Glutamatergic neuron (in vitro differentiated cells): ENCODE measurements at places on chromosomes 11 and 22. TPM values are rescaled to one million over a fixed set of nuclear protein-coding genes. Genes with fewer than 3 reads are reported as not detected.

DNA sequence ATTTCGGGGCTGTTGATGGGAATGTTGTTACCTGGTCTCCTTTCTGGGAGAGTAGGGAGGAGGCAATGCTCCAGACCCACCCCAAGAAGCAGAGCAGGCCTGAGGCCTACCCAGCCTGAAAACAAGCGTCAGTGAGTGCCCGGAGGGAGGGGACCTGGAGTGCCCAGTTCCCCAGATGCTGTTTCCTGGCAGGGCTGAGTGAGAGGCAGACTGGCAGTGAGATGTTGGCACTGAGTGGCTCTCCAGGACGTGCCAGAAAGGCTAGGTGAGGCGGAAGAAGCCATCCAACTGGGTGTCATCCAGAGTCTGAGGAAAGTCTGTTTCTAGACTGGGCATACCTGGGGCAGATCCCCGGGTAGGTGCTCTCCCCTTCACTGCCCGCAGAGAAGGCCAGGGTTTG, 1.3 kb downstream of the POU2F3 start:
- H3K27me3 ChIP-seq: peaks cover 29% of the 10 kb centered on the region
- H3K36me3 ChIP-seq: no peaks in the 10 kb centered on the region
- no peak overlapping the region for H3K27ac ChIP-seq
- H3K4me3 ChIP-seq: no peak overlapping the region
- no peaks in the 10 kb centered on the region for H3K4me1 ChIP-seq
- DNase-seq: no peak

GRCh38 chr22:29214232-29214631, 8.5 kb downstream of the EMID1 start:
- peaks cover 5% of the 10 kb centered on the region for H3K27me3 ChIP-seq
- no peaks in the 10 kb centered on the region for H3K36me3 ChIP-seq
- no peak overlapping the region for H3K4me3 ChIP-seq
- H3K27ac ChIP-seq: no peak overlapping the region
- DNase-seq: peak; percentile 6
- H3K4me1 ChIP-seq: no peaks in the 10 kb centered on the region

DNA sequence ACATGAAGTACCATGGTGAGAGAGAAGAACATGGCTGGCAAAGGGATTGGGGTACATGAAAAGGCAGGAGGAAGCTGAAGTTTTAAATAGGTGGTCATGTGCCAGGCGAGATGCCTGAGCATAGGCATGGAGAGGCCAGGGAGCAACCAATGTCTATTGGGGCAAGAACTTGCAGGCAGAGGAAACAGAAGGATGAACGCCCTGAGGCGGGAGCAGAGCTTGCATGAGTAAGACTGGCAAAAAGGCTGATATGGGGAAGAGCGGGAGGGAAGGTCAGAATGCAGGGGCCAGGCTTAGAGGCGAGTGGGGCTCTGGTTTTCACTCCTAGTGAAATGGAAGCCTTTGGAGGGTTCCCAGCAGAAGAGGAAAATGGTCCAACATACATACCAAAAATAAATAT, 52.5 kb upstream of the VSTM5 start:
- H3K27me3 ChIP-seq: peaks cover 1% of the 10 kb centered on the region
- no peak for DNase-seq
- H3K27ac ChIP-seq: no peak overlapping the region
- no peak overlapping the region for H3K4me3 ChIP-seq
- H3K4me1 ChIP-seq: no peaks in the 10 kb centered on the region

DNA sequence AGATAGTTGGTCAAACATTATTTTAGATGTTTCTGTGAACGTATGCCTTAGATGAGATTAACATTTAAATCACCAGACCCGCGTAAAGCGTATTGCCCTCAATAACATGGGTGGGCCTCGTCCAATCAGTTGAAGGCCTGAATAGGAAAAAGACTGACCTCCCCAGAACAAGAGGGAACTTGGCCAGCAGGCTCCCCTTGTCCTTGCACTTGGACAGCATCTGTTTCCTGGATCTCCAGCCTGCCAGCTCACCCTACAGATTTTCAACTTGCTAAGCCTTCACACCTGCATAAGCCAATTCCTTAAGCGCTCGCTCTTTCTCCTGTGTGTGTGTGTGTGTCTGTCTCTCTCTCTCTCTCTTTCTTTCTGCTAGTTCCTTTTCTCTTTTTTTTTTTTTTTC, 8.2 kb downstream of the TOM1 start:
- no peak overlapping the region for H3K4me3 ChIP-seq
- H3K36me3 ChIP-seq: no peaks in the 10 kb centered on the region
- no peak overlapping the region for H3K27ac ChIP-seq
- peaks cover 16% of the 10 kb centered on the region for H3K4me1 ChIP-seq
- DNase-seq: no peak
- H3K27me3 ChIP-seq: peaks cover 5% of the 10 kb centered on the region

DNA sequence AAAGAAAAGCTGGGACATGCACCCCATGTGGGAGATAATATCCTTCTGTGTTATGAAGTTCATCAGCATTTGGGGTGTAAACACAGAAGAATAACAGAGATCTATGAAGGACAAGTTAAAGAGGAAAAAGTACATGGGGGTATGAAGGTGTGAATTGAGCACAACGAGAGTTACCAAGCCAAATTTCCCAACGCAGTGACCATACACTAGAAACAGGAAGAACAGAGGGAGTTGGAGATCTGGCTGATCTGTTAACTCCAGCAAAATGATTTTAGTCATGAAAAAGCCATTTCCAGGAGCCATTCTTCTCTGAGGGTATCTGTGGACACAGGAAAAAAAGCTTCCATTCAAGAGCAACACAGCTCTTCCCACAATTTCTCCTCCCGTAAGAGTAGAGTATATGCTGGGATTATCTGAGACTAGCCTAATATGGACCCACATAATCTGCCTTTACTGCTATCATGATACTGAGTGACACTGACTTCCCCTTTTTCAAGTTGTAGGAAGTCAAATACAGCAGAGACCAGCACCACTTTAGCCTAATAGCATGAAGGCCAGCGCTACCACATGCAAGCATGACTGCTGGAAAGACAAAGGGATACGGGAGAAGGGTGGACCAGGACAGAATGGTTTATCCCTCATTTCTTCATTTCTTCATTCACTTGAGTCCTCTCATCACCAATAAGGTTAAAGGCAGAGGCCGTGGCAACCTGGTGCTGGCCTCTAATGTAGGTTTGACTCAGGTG, 19.6 kb upstream of the OR8D2 start:
- no peak overlapping the region for H3K27ac ChIP-seq
- no peaks in the 10 kb centered on the region for H3K36me3 ChIP-seq
- no peak overlapping the region for H3K4me3 ChIP-seq
- H3K27me3 ChIP-seq: no peaks in the 10 kb centered on the region

- no peak for DNase-seq
- H3K27me3 ChIP-seq: no peaks in the 10 kb centered on the region
- no peak overlapping the region for H3K4me3 ChIP-seq
Measured at GRCh38 chr11:100766764-100767163, 79.7 kb downstream of the ARHGAP42 start.

DNA sequence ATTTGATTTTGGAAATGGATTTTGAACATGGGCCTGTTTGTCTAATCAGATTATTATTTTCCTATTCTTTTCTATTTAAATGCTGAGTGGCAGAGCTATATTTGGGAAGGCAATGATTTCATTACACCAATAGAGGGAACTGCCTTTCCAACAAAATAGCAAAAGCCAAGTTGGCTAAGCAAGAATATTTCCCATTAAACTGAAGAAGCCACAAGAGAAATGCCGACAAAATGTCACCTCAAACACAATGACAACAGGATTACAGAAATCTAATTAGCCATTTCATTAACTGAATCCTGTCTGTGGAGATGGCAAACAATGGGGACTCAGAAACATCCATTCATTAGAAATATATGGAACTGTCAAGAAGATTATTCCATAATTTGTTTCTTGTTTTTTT, 1593.1 kb upstream of the RAG2 start:
- no peak overlapping the region for H3K4me3 ChIP-seq
- H3K36me3 ChIP-seq: no peaks in the 10 kb centered on the region
- no peak for DNase-seq

- H3K27ac ChIP-seq: no peak overlapping the region
- no peaks in the 10 kb centered on the region for H3K36me3 ChIP-seq
- H3K4me1 ChIP-seq: no peaks in the 10 kb centered on the region
- H3K27me3 ChIP-seq: no peaks in the 10 kb centered on the region
- no peak overlapping the region for H3K4me3 ChIP-seq
- DNase-seq: no peak
Measured at GRCh38 chr11:100980156-100980555, 149.5 kb downstream of the PGR start.

DNA sequence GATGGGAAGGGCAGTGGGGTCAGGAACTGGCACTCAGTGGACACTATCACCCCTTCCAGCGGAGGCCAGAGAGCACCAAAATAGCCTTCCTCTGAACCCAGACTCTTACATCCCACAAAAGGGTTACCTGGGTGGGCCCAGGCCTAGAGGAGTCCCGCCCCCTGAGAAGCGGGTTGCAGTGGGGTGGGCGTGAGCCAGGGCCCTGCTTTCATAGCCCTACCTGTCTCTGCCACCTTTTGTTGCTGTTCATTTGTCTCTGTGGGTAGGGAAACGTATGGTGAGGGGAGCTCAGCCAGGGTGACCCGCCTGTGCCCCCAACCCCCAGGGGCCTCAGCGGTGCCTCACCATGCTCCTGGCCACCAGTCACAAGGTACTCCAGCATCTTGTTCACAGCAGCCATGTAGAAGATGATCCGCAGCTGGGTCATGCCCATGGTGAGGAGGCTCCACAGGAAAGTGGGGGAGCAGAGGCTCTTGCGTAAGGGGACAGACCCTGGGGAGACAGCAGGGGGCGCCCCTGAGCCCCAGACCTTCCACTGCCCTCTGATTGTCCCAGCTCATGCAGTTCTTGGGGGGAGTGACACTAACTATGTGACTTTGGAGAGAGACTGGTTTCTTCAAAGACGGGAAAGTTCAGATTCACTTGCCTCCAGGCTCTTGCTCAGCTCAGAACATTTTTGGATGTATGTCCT, 24.0 kb downstream of the SLC43A1 start:
- DNase-seq: peak; percentile 69
- peaks cover 5% of the 10 kb centered on the region for H3K27me3 ChIP-seq
- H3K27ac ChIP-seq: no peak overlapping the region
- H3K36me3 ChIP-seq: no peaks in the 10 kb centered on the region

- no peak overlapping the region for H3K27ac ChIP-seq
- H3K4me1 ChIP-seq: no peaks in the 10 kb centered on the region
- peaks cover 17% of the 10 kb centered on the region for H3K27me3 ChIP-seq
- H3K4me3 ChIP-seq: no peak overlapping the region
Measured at GRCh38 chr22:47201186-47201995, 438.9 kb downstream of the TBC1D22A start.

DNA sequence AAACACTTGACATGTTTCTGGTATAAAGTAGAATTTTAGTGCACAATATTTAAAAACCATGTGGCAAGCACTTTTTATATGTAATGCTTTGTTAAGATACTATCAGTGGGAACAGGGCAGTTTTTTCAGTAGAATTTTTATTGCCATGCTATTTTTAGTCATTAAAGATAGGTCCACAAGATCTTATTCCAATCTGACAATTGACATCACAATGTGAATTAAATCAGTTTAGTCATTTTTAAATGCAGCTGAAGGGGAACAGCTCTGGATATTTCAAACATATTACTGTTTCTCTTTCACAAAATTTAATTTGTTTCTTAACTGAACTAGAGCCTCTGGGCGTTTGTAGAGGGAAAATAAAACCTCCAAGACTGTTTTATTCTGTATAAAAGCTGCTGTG, 194.1 kb downstream of the MSANTD4 start:
- no peaks in the 10 kb centered on the region for H3K36me3 ChIP-seq
- H3K4me1 ChIP-seq: peaks cover 3% of the 10 kb centered on the region
- DNase-seq: no peak
- H3K4me3 ChIP-seq: no peak overlapping the region
- H3K27ac ChIP-seq: no peak overlapping the region

GRCh38 chr11:104163100-104164027, 583 bp downstream of the PDGFD start:
- H3K27ac ChIP-seq: no peak overlapping the region
- peaks cover 3% of the 10 kb centered on the region for H3K4me1 ChIP-seq

DNA sequence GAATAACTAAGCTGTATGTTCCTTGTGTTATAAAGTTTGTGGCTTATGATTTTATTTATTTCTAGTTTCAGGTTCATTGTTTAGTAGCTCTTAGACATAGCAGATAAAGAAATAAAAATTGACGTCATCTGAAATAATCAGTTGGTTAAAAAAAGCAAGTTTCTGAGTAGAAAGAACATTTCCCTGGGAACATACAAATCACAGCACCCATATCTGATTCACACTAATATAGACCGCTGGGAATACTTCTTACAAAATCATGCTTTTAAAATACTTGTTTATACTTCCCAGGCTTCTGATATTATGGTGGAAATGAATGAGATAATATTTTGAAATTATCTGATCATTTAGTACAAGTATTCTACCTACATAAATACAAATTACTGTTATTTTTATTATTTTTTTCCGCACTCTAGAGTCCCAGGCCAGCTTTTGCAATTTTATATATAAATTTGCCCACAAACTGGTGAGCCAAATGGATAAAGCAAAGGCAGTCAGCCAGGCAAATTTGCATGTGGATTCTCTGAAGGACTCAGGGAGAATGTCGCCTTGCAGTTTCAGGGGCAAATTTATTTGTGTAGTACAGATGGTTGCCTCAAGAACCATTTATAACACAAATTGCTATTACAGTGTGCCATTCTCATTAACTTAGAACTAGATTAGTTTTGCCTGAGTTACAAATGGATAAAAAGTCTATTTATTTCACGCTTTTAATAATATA, 62.9 kb upstream of the SC5D start:
- H3K27ac ChIP-seq: no peak overlapping the region
- peaks cover 8% of the 10 kb centered on the region for H3K36me3 ChIP-seq
- no peak overlapping the region for H3K4me3 ChIP-seq

DNA sequence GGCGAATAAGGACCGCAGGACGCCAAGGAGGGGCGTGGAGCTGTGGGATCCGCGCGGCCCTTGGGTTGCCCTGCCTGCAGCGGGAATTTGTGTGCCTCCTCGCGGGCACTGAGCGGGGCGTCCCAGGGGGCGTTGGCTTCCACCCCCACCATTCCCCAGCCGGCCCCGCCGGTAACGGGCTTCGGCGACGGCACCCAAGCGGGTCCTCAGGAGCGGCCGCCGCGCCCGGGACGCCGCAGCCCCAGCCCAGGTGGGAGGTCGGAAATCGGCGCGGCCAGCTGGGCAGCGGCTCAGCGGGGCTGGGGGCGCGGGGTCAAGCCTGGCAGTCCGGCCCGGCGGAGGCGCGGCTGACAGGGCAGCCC, 320 bp downstream of the CLTCL1 start:
- H3K27ac ChIP-seq: no peak overlapping the region
- H3K27me3 ChIP-seq: peaks cover 3% of the 10 kb centered on the region
- H3K4me1 ChIP-seq: peaks cover 12% of the 10 kb centered on the region
- peak overlapping the region; percentile 88 for H3K4me3 ChIP-seq

- no peaks in the 10 kb centered on the region for H3K27me3 ChIP-seq
- H3K36me3 ChIP-seq: no peaks in the 10 kb centered on the region
- H3K27ac ChIP-seq: no peak overlapping the region
- DNase-seq: no peak
Measured at GRCh38 chr11:134734141-134734845, 322.3 kb upstream of the B3GAT1 start.

TUB gene
- total RNA-seq: 2.8 TPM

HEPHL1 gene
- not detected for total RNA-seq

TLCD5 gene
- 15.8 TPM for total RNA-seq

C22orf31 gene
- not detected for total RNA-seq

POU2AF3 gene
- not detected for total RNA-seq

ANKRD42 gene
- total RNA-seq: 2.2 TPM

MMP27 gene
- not detected for total RNA-seq

PKDREJ gene
- total RNA-seq: not detected

APOA1 gene
- total RNA-seq: not detected
